ENCODE measurements at places on chromosomes 2 and 18.
A peak's percentile ranks its signal among the peaks of the same experiment; 100 is the strongest.

DNA sequence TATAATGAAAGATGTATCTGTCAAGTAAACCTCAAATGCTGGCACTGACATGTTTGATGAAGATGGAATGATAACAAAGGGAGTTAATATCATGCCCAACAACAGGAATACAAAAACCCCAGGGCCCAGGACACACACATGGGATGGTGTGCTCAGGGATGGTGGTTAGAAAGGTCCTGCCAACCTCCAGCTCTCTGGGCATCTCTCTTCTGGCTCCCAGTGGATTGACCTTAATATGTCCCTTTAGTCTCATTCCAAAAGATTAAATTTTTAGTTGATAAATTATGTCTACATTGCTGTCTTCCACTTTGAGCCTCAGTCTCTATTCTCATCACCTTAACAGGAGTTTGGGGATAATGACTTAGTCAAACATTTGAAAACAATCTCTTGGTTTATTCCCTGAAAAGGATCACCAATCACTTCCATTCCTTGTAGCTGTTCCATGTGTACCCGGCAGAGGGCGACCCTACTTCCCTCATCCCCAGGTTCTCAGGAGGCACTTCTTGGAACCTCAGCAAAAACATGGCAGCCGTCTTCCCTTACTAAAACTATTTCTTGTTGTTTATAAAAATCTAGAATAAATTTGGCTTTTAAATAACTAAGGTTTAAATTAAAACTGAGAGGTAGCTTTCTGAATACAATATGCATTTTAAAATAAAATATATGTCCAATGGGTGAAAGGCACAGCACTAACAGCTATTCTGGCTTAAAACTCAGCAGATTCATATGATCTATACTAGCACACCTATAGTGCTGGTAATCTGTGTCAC is 29.6 kb downstream of the MCEE start:
- peak; percentile 5 for DNase-seq

DNA sequence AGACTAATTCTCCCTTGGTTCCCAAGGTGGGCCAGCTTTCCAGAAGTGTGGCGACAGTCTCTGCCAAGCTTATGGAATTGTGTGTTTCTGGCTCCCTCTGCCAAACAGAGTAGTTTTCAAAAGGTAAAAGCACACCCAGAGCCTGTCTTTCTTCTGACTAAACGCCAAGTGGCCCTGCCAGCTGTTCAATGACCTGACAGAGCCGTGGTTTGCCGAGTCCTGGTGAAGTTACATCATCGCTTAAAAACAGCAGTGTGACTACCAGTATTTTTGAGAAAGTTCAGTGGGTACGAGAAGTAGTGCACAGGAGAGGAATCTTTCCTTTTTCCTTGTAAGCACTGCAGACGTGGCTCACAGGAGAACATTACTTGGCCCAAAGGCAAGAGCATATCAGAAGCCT is 1.9 kb downstream of the PER2 start:
- no peak for DNase-seq

- DNase-seq = no peak
Observed at GRCh38 chr2:84846741-84847142, 34.1 kb downstream of the TRABD2A start.

- DNase-seq = no peak
Observed at GRCh38 chr2:236569573-236569973, at the start of gene ACKR3. TSS of gene ACKR3 (plus strand) at chr2:236569825. CDS start at chr2:236580466, 10,641 bp downstream.

- no peak for DNase-seq
Observed at GRCh38 chr2:105919191-105919811, 174.6 kb downstream of the NCK2 start.

DNA sequence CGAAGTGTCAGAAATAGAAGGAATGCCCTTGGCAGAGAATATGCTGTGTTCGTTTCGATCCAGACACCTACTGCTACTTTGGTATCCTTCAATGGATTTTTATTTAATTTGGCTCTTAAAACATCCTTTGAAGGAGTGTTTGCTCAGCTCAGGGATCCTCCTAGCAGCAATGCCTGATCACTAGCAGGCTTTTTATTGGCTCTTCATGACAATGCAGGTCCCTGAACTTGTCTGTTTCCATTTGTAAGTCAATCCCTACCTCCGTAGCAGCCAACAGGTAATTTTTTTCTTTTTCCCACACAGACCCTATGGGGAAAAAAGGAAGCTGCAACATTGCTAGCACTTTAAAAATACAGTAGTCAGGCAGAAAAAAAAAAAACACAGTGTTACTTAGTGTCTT is 366.2 kb upstream of the LRRTM1 start:
- no peak for DNase-seq

GRCh38 chr2:228945710-228946109 is 325.4 kb downstream of the PID1 start:
- DNase-seq = no peak

GRCh38 chr2:86484385-86484784 is 43.2 kb downstream of the KDM3A start:
- no peak for DNase-seq

DNA sequence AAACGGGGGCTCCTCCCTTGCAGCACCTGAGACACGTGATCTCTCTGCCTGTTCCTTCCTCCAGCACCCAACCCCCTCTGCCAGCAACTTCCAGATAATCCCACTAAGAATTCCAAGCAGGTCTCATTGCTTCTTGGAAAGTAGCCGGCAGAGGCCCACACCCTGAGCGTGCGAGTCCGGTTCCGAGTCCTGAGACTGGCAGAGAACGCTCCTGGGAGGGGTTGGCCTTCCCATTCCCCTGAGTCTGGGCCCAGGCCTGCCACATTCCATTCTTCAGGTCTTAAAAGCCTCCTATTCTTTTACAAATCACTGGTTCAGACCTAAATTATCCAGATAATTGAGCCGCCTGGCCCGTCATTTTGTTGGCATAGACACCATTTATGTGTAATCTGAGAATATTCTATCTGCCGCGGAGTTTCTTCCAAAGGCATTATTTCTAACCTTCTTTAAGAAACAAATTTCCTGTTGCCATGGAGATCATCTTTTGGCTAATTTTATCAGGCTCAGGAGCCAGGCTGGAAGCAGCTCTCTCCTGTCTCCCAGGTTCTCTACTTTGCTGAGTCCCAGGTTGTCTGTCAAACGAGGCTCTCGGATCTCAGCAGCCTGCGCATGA is 165.4 kb downstream of the MYCN start:
- no peak for DNase-seq

- no peak for DNase-seq
Observed at GRCh38 chr2:19178175-19178574, 180.2 kb downstream of the OSR1 start.

- no peak for DNase-seq
Observed at GRCh38 chr18:49966090-49966489, 152.8 kb upstream of the ACAA2 start.

DNA sequence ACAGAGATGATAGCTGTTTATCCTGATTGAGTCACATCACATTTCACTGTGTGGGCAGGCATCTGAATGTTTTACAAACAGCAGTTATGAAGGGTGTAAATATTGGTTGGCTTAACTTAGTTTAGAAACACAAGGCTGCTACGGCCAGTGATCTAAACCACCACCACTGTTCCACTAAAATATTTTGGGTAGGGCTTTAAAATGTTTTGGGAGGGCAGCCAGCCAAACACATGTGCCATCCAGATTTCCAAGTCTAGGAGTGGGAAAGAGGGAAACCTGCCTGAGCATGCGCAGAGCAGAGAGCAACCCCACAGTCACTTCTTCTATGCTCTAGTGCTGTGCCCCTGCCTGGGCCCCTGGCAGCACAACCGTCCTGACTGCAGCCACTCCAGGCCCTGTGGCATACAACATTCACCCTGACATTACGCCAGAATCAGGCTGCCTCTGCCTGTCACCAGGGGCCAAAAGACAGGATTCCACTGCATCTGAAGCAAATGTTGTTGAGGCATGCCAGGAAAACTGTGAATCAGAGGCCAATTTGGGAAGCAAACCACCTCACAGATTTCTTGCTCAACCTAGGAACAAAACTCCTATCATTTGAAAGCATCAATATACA is 74.8 kb upstream of the COL5A2 start:
- DNase-seq = no peak

GRCh38 chr2:215271446-215271845 is 40.4 kb upstream of the ATIC start:
- no peak for DNase-seq

GRCh38 chr2:155651851-155652250 is 680.7 kb downstream of the NR4A2 start:
- no peak for DNase-seq

- no peak for DNase-seq
Observed at GRCh38 chr2:207619764-207620203, 5.4 kb downstream of the METTL21A start.

DNA sequence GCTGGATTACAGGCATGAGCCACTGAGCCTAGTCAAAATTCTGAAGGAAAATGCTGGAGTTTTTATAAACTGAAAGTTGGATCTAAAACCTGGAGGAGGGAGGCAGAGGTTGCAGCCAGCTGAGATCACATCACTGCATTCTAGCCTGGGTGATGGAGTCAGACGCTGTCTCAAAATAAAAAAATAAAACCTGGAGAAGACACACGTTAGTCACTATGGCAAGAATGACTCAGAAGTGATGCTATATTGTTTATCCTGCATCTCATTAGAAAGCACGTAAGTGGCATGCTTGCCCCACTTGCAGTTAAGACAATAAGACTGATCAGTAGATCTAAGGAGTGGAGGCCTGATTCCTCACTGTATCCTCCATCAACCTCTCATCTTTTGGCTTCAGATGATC is 106.6 kb upstream of the STON1 start:
- no peak for DNase-seq

GRCh38 chr2:147222506-147222905 is 622.3 kb upstream of the ACVR2A start:
- no peak for DNase-seq

GRCh38 chr2:229920011-229920641 is 1.7 kb downstream of the TRIP12 start:
- no peak for DNase-seq

DNA sequence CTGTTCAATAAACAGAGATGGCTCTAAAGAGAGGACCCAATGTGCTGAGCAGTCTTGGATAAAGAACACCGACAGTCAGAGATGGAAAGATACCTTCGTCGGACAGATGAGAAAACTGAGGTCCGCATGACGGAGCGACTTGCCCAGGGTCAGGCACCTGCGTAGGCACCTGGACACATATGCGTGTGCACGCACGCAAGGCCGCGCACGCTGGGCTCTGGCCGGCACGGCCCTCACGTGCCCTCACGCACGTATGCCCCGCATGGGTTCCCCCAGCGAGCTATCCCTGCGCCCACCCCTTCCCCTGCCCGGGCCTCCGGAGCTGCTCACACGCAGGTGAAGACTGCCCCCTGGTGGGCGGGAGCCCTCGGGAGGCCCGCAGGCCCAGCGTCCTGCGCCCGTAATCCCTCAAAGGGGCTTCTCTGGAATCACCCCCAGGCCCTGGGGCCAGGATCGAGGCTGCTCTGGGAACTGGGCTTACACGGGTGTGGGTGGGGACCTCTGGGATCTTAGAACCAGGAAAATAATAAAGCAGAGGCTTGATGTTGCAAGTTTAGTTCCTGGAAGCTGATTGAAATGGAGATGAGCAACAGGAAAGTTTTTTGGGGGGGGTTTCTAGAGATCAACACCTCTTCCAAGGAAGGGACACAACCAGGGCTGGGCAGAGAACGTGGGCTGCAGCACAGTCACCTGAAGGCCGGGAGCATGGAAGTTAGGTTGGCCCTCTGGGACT is 246.3 kb downstream of the TNS1 start:
- peak; percentile 80 for DNase-seq

- no peak for DNase-seq
Observed at GRCh38 chr2:176733698-176734430, 464.6 kb downstream of the MTX2 start.

DNA sequence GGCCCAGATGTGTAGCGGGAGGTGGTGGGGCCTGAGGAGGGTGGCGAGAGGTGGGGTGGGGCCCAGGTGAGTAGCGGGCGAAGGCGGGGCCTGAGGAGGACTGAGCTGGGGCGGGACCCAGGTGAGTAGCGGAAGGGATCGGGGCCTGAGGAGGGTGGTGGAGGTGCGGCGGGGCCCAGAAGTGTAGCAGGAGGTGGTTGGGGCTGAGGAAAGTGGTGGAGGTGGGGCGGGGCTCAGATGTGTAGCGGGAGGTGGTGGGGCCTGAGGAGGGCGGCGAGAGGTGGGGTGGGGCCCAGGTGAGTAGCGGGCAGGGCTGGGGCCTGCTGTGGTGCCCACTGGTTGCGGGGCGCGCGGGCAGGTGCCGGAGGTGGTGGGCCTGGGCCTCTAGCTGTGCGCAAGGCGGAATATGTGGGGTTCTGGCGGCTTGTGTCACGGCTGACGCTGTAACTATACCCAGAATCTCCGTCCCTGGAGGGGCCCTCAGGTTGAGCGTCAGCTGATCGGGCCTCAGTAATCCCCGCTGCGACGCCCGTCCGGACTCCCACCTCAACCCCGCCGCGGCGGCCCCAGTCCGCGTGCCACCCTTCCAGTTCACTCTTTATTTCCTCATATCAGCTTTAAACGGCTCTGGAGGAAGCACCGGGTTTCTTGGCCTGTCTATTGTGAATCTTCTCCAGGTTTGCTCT is 866 bp upstream of the SF3B6 start:
- no peak for DNase-seq

DNA sequence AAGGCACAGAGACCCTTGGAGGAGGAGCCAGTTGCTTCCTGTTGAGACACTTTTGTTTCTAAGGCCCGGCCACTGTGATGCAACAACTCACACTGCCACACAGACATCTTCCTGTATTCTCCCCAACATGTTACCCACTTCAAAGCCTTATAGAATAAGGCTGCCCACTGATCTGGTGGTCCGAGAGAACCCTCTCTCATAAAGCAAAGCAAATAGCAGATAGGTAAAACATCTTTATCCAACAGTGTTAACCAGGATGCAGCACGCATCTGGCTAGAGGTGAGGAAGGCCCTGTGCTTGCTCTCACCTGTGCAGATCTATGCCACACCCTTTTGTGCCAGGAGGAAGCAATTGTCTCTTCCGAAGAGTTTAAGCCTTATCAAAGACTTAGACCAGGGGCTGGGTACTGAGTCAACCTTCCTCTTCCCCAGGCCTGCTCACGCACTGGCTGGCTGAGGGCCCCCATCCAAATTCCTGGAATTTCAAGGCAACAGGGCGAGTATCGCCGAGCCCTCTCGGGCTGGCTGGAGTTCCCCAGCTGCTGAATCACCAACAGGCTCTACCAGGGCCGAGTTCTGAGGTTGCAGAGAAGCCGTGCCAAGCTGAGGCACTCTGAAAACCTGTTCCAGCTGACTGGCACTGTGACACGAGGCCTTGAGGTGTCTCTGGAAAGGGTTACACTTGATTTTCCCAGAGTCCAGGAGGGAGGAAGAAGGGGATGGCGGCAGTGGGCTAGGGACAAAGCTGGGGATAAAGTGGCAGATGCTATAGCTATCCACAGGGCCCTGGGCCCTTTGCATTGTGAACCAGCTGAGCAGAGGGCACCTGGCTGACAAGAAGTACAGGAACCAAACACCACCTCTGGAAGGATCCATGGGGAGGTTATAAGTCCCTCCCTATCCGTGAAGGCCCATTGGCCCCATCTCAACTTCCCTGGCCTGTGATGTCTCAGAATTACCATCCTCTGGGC is 29.3 kb downstream of the TGFA start:
- no peak for DNase-seq

- no peak for DNase-seq
Observed at GRCh38 chr2:128145651-128146050, 54.7 kb downstream of the UGGT1 start.

- no peak for DNase-seq
Observed at GRCh38 chr2:64869126-64869525, 120.1 kb upstream of the SLC1A4 start.

GRCh38 chr2:127531221-127531648 is 4.2 kb upstream of the MYO7B start:
- no peak for DNase-seq

GRCh38 chr2:207144173-207144785 is 21.5 kb downstream of the KLF7 start:
- no peak for DNase-seq

GRCh38 chr2:114543236-114543766 is 100.9 kb downstream of the DPP10 start:
- DNase-seq = no peak
